ENCODE measurements at places on chromosomes 16 and 17.

DNA sequence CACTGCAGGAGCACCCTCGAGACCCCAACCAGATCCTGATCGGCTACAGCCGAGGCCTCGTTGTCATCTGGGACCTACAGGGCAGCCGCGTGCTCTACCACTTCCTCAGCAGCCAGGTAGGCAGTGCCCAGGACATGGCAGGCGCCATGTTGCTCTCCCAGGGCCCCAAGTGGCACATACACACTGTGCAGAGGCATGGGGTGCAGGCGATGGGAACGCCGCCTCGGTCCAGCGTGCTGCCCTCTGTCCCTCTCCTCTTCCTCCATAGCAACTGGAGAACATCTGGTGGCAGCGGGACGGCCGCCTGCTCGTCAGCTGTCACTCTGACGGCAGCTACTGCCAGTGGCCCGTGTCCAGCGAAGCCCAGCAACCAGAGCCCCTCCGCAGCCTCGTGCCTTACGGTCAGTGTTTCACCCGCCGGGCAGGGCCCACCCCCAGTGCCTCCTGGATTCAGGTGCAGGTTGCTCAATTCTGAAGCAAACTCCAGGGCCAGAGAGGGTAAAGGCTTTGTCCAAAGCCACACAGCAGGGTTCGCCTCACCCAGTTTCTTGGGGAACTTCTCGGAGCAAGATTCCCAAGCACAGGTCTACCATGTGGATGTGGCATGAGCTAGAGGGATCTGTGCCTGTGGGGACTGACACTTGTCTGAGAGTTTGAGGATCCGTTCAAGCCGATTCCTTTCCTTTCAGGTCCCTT lies 24.4 kb upstream of the MYO15B start:
- no peak for DNase-seq

DNA sequence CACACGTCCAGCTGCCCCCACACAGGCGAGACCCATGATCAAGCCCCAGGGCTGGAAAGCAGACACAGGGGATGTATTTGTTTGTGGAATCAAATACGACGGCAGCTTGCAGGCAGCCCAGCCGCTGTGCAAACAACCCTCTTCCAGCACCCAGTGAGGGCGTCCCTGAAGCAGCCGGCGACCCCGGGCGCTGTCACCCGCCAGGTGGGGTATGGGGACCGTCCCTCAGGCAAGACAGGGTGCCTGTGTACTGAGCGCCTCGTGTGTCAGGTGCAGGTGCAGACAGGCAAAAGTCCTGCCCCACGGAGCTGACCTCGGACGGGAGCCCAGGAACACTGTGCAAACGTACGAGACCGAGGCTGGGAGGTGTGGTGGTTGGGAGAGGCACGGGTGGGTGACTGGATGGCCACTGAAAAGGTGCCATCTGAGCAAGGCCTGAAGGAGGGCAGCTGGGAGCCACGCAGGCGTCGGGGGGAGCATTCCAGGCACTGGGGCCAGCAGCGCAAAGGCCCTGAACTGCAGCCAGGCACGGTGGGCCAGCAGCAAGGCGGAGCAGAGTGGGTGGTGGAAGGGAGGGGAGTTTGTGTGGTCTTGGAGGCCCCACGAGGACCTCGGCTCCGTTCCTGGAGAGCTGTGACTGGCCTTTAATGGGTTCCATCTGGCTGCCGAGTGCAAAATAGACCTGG lies 48.5 kb downstream of the CBFA2T3 start:
- no peak for DNase-seq

GRCh38 chr16:88084881-88085280 lies 133.6 kb downstream of the BANP start:
- DNase-seq: no peak

GRCh38 chr16:19136549-19137196 lies 22.9 kb downstream of the ITPRIPL2 start:
- no peak for DNase-seq

GRCh38 chr17:33229499-33229898 lies 63.6 kb downstream of the ASIC2 start:
- no peak for DNase-seq

DNA sequence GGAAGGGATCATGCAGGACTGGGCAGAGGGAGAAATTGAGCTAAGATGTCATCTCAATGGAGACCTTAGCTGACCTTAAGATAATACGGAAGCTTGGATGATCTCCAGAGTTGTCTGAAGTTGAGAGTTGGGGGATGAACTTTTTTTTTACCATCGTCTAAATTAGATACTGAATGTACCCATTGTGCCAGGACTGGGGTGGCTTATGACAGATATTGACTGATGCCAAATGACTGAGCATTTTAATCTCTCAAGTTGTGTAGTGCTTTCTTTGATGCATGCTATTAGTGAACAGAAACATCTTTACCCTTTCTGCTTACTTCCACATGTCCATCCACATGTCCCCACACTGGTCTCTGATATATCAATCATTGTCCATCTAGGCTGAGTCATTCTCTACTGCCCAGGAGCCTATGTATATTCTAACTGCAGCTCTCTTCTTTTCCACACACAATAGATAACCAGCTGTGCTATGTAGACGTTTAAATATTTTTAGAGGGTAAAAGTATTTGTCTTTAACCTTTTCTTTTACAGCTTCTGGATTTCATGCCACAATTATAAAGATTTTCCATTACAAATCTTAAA lies 60.2 kb upstream of the ZKSCAN2 start:
- no peak for DNase-seq

DNA sequence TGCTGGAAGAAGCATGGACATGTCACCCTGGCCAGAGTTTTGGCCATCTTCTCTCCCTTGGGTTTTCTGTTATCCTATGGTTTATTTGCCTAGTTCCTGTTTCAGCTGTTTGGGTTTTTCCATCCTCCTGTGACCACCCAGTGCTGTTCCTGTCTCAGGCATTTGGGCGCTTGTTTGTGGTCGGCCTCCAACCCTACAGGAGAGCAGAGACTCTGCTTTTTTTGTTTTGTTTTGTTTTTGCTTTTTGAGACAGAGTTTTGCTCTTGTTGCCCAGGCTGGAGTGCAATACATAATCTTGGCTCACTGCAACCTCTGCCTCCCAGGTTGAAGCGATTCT lies 3.3 kb upstream of the ZC3H7A start:
- no peak for DNase-seq

GRCh38 chr16:12252616-12253015 lies 276.1 kb downstream of the SNX29 start:
- DNase-seq: no peak

GRCh38 chr17:29046473-29046839 lies 3.5 kb downstream of the PIPOX start:
- DNase-seq: no peak
